Left renal cortex interstitium (tissue), 4 donors: ENCODE measurements at places on chromosomes 5 and 9.

GRCh38 chr5:73825736-73826135, 199.7 kb downstream of the ARHGEF28 start:
- DNase-seq = no peak

DNA sequence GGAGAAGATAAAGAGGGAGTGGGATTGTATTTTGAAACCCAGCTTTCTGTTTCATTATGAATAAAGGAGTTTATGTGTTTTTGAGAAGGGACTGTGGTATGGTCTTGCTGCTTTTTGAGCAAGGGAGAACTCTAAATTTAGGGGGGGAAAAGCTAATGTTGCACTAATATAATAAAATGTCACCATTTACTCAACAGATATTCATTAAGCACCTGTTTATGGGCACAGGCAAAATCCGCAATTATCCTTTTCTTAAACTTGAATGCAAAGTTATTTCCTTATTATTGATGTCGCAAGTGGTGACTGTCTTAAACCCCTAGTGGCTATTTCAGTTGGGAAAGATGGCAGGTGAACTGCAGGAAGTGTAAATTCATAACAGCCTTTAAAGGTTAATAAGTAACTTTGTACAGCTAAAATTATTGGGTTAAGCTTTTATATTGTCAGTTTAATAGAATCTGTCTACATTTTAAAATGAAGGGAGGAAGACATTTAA, 1.5 kb downstream of the CDC42SE2 start:
- DNase-seq = no peak

DNA sequence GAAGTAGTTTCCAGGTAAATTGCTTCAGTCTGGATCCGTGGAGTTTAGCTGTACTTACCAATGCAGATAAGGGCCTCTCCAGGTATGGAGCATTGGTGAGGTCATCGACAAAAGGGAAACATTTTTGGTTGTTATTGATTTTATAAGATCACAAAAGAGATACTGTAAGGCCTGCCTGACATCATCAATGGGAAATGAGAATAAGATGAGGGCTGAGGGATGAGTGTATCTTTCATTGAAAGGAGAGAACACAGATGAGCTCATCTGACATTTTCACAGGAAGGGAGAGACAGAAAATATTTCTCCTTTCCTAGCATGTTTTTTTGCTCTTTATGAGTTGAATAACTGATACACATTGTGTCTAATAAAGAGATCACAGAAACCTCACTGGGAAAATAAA, 233.6 kb downstream of the SAXO1 start:
- DNase-seq = no peak

- DNase-seq = no peak
Observed at GRCh38 chr9:124611106-124611505, 103.9 kb upstream of the NR5A1 start.

- DNase-seq = no peak
Observed at GRCh38 chr5:72936893-72937292, 18.9 kb upstream of the FCHO2 start.

DNA sequence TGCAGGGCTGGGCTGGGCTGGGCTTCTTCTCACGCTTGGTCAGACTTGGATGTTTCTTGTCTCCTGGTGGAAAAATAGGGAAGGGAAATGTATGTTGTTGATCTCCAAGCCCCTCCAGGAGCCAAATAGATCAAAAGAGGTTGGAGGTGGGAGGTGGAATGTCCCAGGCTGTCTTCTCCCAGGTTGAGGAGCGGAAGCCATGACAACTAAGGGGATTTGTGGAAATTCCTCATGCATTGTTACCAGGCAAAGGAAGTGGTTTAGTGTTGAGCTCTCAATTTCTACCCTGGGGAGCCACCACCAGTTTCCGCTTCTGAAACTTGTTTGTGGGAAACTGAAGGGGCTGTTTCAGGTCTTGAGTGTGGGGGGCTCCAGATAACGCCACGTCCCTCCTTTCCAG, 79.0 kb downstream of the SPRY4 start:
- DNase-seq = no peak

- DNase-seq = no peak
Observed at GRCh38 chr5:113319256-113320053, 115.3 kb downstream of the TSSK1B start.

- no peak for DNase-seq
Observed at GRCh38 chr5:109242518-109242917, 167.3 kb downstream of the PJA2 start.

DNA sequence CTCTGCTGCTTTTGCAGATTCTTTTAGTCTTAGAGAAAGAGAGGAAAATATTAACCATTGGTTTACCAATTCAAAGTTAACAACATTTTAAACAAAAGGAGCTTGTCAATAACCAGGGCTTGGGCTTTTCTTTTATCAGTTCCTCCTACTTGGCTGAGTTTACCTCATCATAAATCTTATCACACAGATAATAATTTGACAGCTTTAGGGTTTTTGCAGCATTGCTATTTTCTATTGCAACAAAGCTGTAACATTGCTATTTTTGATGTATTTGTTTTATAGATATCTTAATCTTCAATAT, 9.8 kb upstream of the ABL1 start:
- DNase-seq = no peak

DNA sequence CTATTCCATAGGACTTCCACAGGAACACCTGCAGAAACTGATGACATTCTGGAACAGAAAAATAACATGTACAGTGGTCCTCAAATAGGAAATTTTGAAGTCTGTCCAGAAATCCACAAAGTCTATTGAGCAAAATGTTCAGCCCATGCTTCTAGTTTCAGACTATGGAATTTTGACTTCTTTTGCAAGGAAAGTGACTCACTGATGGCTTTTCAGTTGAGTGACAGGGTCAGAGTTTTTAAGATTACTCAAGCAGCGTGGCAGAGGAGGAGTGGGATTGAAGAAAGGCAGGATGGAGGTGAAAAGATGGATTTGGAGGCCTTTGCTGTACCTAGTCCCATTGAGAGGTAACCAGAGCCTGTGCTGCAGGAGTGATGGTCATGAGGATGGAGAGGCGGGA, 151.5 kb downstream of the GOLPH3 start:
- DNase-seq = no peak
